ENCODE measurements at places on chromosomes 11 and 22.
A peak's percentile ranks its signal among the peaks of the same experiment; 100 is the strongest.

- no peak for DNase-seq
Observed at GRCh38 chr22:23175817-23176644, 4.3 kb upstream of the BCR start.

GRCh38 chr11:20310137-20310536 is 53.4 kb upstream of the HTATIP2 start:
- DNase-seq: no peak

- no peak for DNase-seq
Observed at GRCh38 chr11:43948341-43949225, 6.1 kb downstream of the C11orf96 start.

DNA sequence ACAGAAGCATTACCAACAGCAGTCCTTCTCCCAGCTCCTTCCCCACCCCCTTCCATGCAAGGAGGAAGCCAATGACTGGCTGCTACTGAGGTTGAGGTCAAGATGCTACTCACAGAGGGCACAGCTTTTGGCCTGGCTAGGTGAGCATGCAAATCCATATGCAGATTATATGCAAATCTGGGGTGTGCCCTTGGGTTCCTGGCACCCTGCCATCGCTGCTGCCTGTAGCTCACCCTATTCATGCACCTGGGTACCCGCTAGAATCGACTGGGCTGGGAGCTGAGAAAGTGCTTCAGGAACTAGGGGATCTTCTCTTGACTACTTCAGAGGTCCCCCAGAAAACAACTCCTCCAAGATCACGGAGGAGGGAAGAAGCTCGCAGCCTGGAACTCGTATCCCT is 4.0 kb downstream of the DSCAML1 start:
- DNase-seq: no peak

GRCh38 chr11:35672608-35673007 is 10.0 kb downstream of the TRIM44 start:
- DNase-seq: no peak

DNA sequence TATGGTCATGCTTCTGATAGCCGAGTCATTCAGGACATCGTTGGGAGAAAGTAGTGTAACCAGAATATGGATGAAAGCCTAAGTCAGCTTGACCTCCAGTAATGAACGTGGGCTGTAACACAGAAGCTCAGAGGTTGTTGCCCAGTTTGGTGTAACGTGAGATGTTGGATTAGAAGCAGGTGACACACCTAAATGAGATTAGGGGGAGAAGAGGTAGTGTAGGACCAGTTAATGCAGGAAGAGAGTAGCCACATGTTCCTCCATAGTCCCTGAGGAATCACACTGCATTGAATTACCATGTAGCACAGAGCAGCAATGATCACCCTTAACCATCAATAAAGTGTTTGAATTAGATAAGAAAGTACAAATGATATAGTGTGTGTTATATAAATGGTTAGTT is 20.4 kb downstream of the FBXO7 start:
- DNase-seq: no peak

- no peak for DNase-seq
Observed at GRCh38 chr11:24900514-24900913, 403.7 kb downstream of the LUZP2 start.

GRCh38 chr11:11446967-11447366 is 93.9 kb upstream of the CSNK2A3 start:
- no peak for DNase-seq

GRCh38 chr11:117419482-117420142 is 92.0 kb downstream of the CEP164 start:
- DNase-seq: no peak

DNA sequence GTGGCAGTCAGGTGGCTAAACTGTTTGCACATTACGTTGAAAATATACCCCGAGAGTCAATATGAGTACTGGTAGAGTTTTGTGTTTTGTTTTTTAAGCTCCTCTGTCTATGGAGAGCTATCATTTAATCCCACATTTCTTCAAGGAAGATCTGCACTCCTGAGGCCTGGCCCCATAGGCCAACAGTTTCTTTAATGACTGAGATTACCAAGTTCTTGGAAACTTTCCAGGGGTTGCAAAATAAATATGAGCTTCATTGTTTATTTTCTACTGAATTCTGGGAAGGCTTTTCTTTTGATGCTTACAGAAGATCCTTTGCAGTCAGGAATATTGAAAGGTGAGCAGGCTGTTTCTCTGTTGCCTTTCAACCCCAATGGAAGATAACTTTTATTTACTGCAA is 452.0 kb downstream of the JRKL start:
- DNase-seq: no peak

DNA sequence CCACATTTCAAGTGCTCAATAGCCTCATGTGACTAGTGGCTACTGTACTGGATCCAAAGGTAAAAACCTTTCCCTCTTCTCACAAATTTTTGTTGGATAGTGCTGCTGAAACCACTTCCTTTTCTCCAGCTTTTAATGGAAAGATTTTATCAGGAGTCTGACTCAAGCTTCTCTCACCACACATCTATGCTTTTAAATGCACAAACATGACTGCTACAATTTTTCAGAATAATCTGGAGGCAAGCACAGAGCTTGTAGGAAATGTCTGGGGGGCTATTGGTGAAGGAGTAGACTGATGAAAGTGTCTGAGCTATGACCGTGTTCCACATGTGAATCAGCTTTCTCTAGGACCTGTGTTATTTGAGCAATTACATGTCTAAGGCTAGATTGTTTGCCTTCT is 101.1 kb upstream of the FAT3 start:
- DNase-seq: no peak

GRCh38 chr11:120179057-120179672 is 31.7 kb upstream of the OAF start:
- no peak for DNase-seq

- DNase-seq: no peak
Observed at GRCh38 chr11:24295360-24295759, 201.5 kb upstream of the LUZP2 start.

DNA sequence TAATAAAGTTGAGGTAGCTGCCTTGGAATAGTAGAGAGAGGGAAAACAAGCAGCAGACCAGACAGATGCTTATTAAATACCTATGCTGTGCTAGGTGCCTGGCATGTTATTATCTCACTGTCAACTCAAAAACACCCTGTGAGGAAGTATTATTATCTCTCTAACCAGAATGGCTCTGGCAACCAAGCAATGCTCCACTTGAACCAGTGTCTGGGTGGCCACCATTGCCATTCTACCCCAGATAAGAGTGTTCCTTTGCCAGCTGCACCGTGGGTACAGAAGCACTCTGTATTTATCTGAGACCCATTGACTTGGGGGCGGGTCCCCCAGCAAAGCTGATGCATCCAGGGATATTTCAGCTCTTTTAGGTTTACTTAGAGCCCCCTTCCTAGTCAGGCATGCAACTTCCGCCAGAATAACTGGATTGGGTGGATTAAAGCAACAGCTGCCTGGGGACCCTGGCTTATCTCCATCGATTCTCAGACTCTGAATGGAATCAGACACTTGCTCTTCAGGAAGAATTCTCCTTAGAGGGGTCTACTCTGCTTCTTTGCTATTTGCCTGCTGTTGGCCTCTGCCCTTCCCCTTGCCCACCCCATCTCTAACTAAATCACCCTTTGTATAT is 49.1 kb downstream of the RCN1 start:
- DNase-seq: no peak

GRCh38 chr22:42418811-42419242 is 13.4 kb downstream of the NFAM1 start:
- no peak for DNase-seq

GRCh38 chr22:20401376-20402014 is 7.5 kb downstream of the ZNF74 start:
- DNase-seq: no peak

- no peak for DNase-seq
Observed at GRCh38 chr11:90171359-90171758, 36.9 kb downstream of the NAALAD2 start.

DNA sequence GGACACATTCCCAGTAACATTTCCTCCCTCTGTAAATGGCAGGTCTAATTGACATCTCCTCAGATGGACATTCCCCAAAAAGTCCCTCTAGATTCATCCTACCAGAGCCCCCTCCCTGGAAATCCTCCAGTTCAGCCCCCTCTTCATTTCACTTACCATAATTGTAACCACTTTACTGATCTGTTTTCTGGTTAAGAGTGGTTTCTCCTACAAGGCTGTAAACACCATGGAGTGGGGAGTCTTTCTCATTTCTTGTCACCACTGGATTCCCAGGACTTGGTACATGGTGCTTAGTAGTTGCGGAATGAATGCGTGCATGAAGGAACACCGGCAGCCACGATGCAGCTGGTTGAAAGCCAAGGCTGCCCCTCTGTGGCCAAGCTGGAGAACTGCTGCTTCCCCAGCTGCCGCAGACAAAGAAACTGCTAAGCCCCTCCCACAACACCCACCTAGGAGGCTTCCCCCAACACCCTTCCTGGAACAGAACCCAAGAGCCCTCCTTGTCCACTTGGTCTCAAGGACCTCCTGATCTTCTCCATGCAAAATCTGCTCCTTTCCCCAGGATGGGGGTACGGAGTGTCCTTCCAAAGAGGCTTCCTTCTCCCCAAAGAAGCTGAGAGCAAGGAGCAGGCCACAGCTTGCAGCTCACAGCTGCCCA is 18.6 kb upstream of the SCARF2 start:
- DNase-seq: peak; percentile 67

DNA sequence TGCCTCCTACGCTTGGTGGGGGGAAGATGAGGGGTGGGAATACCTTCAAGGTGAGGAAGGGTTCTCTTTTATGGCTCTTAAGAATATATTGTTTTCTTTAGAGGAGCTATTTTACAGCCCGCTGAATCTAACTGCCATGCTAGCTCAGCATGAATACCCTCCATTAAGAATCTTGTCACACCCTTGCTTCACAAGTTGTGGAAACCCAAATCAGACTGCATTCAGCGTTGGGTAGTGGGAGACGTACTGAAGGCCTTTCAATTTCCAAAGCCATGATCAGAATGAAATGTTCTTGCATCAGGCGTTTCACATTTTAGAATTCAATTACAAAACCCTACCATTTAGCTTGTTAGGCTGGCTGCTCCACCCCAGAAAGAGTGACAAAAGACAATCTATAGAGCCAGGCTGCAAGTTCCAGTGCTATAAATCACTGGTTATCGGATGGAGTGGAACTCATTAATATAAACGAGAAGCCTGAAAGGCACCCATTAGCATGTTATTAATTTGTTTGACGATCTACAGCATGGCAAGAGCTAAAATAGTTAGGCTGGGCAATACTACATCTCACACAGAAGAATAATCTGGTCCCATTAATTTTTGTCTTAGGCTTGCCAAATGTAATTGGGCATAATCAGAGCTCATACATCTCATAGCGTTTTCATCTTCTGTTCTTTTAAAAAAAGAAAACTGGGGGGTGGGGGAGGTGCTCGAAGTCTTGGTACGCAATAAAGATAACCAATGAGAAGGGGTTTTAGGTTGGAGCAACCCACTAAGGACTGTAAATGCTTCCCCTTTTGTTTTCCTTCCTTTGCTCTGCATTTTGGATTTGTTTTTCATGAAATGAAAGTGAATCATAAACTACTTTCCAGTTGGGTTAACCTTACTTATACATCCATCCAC is 57.5 kb downstream of the ABTB2 start:
- DNase-seq: no peak

GRCh38 chr22:27835446-27835845 is 33.9 kb upstream of the MN1 start:
- no peak for DNase-seq

- DNase-seq: no peak
Observed at GRCh38 chr22:35292786-35293185, 6.9 kb upstream of the TOM1 start.

- no peak for DNase-seq
Observed at GRCh38 chr11:66868082-66868725, 11.3 kb downstream of the LRFN4 start.

- no peak for DNase-seq
Observed at GRCh38 chr11:28956446-28956845, 848.3 kb downstream of the METTL15 start.

- DNase-seq: no peak
Observed at GRCh38 chr22:21990445-21991303, 8.1 kb upstream of the TOP3B start.

- DNase-seq: peak; percentile 37
Observed at GRCh38 chr11:236774-237767, at the start of gene PSMD13. Gene PSMD13 (plus strand): TSS chr11:236976. CDS start chr11:237050, 74 bp downstream.

- DNase-seq: no peak
Observed at GRCh38 chr22:38569181-38569971, 607 bp downstream of the DMC1 start.

GRCh38 chr22:43262990-43263644 is 76.2 kb upstream of the TTLL12 start:
- no peak for DNase-seq

DNA sequence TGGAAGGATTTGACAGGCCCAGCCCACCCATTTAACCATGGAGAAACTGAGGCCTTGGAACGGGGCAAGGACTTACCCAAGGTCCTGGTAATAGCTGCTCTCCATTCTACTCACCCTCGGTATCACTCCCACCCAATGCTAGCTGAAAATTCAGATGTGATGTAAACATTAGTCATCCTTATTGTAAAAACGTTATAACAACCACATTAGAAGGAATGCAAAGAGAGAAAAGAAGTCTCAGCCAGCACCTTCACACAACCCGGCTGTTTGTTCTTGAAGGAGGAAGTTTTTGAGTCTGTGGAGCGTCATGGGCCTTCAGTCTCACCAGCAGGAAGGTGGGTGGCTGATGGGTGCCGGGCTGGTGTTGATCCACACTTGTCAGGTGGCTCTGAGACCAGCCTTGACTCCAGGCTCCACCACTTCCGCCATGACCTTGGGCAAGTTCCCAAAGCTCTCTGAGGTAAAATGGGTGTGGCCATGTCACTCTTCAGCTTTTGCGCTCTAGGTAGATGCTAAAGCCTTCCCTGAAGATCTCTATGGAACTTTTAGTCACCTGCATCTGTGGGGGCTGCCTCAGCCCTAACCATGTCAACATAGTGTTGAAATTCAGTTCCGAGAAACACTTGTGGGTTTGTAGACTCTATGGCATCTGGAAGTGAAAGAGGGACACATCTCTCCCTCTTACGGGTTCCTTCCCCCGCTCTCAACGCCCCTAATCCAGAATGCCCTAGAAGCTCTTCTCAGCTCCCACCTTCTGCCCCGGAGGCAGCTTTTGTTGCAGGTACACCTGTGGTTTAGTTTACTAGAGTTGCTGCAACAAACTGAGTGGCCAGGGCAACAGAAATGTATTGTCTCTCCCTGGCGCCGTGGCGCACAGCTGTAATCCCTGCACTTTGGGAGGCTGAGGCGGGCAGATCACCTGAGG is 14.8 kb downstream of the CD6 start:
- no peak for DNase-seq

DNA sequence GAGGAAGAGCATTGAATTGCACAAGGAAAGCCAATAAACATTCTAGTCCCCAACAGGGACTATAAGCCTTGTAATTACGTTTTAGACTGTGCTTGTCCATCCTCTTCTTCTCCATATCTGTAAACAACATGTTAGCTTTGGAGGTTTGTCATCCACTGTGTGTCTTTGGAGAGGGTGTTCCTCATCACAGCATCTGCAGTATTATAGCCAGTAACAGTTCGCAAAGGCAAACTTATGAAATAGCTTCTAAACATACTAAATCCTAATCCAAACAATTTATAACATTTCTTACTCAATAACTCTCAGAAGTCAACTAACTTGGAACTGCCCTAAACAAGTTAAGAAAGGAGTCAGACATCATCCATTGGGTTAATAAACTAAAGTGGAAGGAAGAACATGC is 10.3 kb upstream of the BDNF start:
- DNase-seq: no peak

All from D721Med (cell line).